Smooth muscle cell of the brain vasculature (primary cell): ENCODE measurements at places on chromosomes 16 and 17.

DNA sequence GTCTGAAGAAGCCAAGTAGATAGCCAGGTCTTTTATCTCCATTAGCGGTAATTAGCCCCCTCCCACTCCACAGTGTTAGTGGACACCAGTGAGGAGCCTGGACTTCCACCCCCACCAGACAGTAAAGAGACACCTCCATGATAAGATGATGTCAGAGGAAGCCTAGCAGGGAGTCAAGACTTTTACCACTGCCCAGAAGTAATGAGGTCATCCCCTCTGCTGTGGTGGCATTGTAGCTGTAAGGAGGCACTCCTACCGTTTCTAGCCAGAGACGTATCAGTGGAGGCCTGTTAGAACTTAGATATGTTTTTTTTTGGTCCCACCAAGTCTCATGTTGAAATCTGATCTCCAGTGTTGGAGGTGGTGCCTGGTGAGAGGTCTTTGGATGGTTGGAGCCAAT is 38.1 kb downstream of the PIK3R5 start:
- DNase-seq = no peak

GRCh38 chr16:67145746-67146145 is 5.1 kb downstream of the B3GNT9 start:
- no peak for DNase-seq

GRCh38 chr17:80257716-80258213 is 2.9 kb upstream of the RNF213 start:
- no peak for DNase-seq

DNA sequence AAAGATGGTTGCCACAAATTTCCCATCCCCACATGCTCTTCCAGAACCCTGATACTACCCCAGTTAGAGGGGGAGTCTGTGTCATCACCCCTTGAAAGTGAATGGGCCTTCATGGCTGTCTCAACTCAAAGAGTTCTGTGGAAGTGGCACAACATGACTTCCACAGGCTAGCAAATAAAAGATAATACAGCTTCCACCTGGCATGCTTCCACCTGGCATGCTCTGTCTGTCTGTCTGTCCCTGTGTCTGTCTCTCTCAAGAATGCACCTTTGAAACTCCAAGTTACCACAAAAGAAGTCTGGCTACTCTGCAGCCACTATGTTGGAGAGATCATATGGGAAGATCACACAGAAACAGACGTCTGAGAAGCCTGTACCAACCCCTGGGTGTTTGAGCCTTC is 35.0 kb downstream of the CFDP1 start:
- no peak for DNase-seq

GRCh38 chr17:45270828-45271418 is 9.0 kb upstream of the SPATA32 start:
- DNase-seq = no peak
